ENCODE measurements at places on chromosomes 7 and 10. TPM values are rescaled to one million over a fixed set of nuclear protein-coding genes. Genes with fewer than 3 reads are reported as not detected.

RBM48 gene
- 7.3 TPM for total RNA-seq

CLCN1 gene
- total RNA-seq, result not detected

TMEM196 gene
- total RNA-seq, result not detected

AMPH gene
- total RNA-seq, result 4.3 TPM

SLC26A5 gene
- not detected for total RNA-seq

DNAJB9 gene
- 12.1 TPM for total RNA-seq

ACSL5 gene
- total RNA-seq, result 2.6 TPM

SFXN2 gene
- 9.6 TPM for total RNA-seq

MYL10 gene
- total RNA-seq, result not detected

HNRNPH3 gene
- 15.4 TPM for total RNA-seq

ACSM6 gene
- total RNA-seq, result not detected

SIRT1 gene
- total RNA-seq, result 12.5 TPM

APBB1IP gene
- total RNA-seq, result 12.9 TPM

CACNA2D1 gene
- total RNA-seq, result 48.5 TPM

GRIFIN gene
- total RNA-seq, result not detected

SAP25 gene
- not detected for total RNA-seq

HKDC1 gene
- total RNA-seq, result 0.20 TPM

CYP3A4 gene
- total RNA-seq, result not detected

STOX1 gene
- total RNA-seq, result under 0.01 TPM

POLR1F gene
- total RNA-seq, result 23.9 TPM

AKR1B15 gene
- total RNA-seq, result not detected

MSS51 gene
- 2.5 TPM for total RNA-seq

NUTM2E gene
- not detected for total RNA-seq

LIPM gene
- not detected for total RNA-seq

CAV2 gene
- total RNA-seq, result 91.5 TPM

GPR37 gene
- not detected for total RNA-seq

NKX6-2 gene
- not detected for total RNA-seq

DGKI gene
- 3.5 TPM for total RNA-seq

ZNF716 gene
- not detected for total RNA-seq

ARL3 gene
- total RNA-seq, result 6.6 TPM

SYT15 gene
- total RNA-seq, result under 0.01 TPM

CPA4 gene
- total RNA-seq, result 1.6 TPM

PCLO gene
- total RNA-seq, result not detected
